Effector memory CD8-positive, alpha-beta T cell (primary cell): ENCODE measurements at places on chromosomes 5 and 9.

DNA sequence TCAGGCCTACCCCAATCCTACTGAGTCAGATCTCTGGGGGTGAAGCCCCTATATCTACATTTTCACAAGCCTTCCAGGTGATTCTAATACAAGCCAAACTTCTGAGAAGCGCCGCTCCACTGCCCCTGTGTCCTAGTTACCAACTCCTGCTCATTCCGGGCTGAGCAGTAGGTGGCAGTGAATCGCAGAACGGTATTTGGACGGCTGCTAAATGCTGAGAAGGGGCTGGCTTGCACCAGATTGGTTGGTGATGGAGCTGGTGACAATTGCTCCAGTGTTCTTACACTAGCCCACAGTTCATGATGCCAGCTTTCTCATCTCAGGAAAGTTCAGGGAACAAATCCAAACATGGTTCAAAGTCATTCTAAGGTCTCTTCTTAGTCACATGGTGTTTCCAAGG is 31.1 kb upstream of the FGF1 start:
- peak; percentile 16 for DNase-seq

GRCh38 chr9:111953444-111953843 is 56.8 kb downstream of the UGCG start:
- no peak for DNase-seq

GRCh38 chr5:179226696-179227095 is 118.6 kb downstream of the ADAMTS2 start:
- DNase-seq: no peak

DNA sequence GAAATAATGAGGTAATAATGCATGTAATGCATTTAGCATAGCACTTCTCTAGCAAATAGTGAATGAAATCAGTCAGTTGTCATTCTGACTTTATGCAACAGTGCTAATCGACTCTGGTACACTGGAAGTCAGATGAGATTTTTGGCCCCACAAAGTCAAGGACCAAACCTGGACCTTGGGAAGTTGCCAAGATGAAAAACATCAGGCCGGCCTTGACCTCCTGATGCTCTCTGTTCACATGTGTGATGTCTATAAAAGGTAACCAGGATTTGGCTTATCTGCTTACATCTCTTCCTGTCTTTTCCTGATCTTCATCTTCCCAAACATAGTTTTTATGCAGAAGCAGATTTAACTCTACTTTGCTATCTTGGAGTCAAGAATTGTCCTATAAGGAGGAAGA is 39.5 kb downstream of the SLC22A5 start:
- DNase-seq: no peak

- no peak for DNase-seq
Measured at GRCh38 chr9:124779368-124780059, 2.6 kb downstream of the OLFML2A start.

DNA sequence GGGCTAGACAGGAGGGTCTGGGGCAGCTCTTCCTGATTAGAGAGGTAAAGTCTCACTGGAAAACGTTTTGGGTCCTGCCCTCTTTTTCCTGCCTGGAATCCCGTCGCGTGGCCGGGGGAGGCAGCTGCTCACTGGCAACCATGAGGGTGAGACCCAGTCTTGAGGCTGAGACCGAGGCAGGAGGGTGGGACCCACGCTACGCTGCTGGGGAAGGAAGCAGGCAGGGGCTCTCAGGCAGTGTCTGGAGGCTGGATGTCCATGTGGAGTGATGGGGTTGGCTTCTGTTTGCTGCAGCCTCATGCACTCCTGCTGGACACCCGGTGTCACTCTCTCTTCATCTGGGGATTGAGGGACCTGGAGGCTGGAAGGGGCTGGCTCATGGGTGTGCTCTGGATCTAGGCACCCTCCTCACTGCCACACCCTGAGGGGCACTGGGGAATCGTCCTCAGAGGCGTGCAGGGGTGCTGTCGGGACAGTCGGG is 11.3 kb upstream of the SLC2A6 start:
- DNase-seq: no peak
